ENCODE measurements at places on chromosomes 13 and 19.

GRCh38 chr13:97332742-97333141 lies 101.2 kb upstream of the RAP2A start:
- no peak for DNase-seq

DNA sequence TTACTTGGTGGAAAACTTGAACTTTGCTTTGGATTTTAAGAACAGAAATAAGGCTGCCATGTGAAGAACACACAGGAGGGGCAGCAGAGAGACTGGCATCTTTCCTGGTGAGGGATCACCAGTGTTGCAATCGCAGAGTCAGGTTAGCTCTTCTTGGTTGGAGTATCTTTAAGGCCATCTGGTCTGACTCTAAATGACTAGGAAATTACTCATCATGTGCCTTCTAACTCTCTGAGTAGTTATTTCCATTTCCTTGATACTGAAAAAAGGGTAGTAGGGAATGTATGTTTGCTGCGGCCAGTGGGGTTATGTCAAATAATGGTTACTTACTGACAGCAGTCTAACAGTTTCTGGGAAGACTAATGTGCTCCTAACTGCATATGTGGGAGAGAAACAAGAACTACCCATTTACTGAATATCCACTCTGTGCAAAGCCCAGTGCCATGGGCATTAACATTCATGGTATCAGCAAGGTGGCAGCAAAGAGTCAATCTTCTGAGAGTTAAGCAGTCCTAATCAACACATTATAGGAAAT lies 122.1 kb downstream of the COG6 start:
- DNase-seq, result peak; percentile 16

- DNase-seq, result no peak
Measured at GRCh38 chr13:111970494-111971141, 96.3 kb upstream of the SOX1 start.

GRCh38 chr13:80865329-80865728 lies 524.4 kb upstream of the SPRY2 start:
- no peak for DNase-seq

GRCh38 chr13:73835138-73835721 lies 299.0 kb downstream of the KLF12 start:
- no peak for DNase-seq

- no peak for DNase-seq
Measured at GRCh38 chr19:28296506-28296905, 916.4 kb downstream of the UQCRFS1 start.

Data from stimulated activated CD4-positive, alpha-beta T cell treated with anti-CD3 and anti-CD28 coated beads, Interleukin-12 subunit alpha, Interleukin-12 subunit beta, amount 100 ng/mL, for 24 hours (primary cell).